ENCODE measurements at places on chromosomes 12 and 14.

- no peak for DNase-seq
Observed at GRCh38 chr12:51848841-51849735, 570 bp upstream of the FIGNL2 start.

- DNase-seq = no peak
Observed at GRCh38 chr14:74249433-74250375, 10.5 kb downstream of the VSX2 start.

- peak; percentile 49 for DNase-seq
Observed at GRCh38 chr14:103546652-103547454, 15.6 kb downstream of the BAG5 start.

- no peak for DNase-seq
Observed at GRCh38 chr12:119749666-119750065, 81.7 kb downstream of the PRKAB1 start.

GRCh38 chr12:67161322-67161918 is 107.7 kb upstream of the CAND1 start:
- peak; percentile 53 for DNase-seq

- DNase-seq = peak; percentile 80
Observed at GRCh38 chr14:89922031-89922907, 32.3 kb downstream of the EFCAB11 start.

- peak; percentile 83 for DNase-seq
Observed at GRCh38 chr12:47903927-47904712, 674 bp downstream of the VDR start.

- no peak for DNase-seq
Observed at GRCh38 chr14:104874571-104875411, 9.7 kb downstream of the CEP170B start.

GRCh38 chr14:88611878-88612277 is 49.0 kb downstream of the ZC3H14 start:
- DNase-seq = peak; percentile 40

DNA sequence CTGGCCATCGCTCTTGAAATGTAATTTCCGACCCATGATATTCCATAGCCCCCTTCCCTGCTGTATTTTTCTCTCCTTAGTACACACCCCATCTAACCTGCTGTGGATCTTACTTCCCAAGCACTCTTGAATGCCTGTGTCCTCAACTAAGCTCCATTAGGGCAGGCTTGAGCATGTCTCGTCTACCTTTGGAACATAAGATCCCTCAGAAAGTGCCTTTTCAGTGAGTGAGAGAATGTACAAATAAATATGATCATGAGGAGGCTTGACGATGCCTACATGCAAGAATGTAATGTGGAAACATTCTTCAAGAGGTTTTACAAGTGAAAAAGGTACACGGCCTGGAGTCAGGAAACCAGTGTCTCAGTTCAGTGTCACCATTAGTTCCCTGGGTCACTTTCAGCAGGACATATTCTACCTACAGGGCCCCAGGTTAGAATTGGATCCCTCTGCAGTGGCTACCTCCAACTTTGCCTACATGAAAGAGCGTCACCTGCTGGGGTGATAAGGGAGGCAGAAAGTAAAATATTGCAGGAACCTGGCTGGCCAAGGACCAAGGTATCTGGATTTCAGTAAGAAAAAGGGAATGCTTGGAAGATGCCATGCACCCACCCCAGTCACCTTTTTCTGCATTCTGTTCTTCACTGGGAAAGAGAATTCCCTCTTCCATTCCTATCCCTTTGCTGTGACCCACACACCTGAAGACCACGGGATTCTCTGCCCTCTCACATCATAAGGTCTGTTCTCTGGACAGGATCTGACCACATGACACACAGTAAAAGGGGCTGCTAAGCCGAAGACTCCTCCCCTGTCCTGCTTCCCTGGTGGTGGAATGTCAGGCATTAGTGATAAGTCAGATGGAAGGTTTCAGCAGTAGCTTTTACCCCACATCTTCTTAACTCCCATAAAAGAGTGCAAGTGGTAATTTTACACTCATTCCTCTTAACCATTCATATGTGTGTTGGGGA is 24.6 kb upstream of the SERPINA1 start:
- no peak for DNase-seq

- DNase-seq = no peak
Observed at GRCh38 chr14:33529787-33530757, 420.8 kb downstream of the EGLN3 start.

GRCh38 chr14:52395728-52396127 is 81.6 kb downstream of the PTGER2 start:
- DNase-seq = no peak

GRCh38 chr14:51424041-51424440 is 184.0 kb downstream of the TMX1 start:
- no peak for DNase-seq

GRCh38 chr12:107605293-107605692 is 80.3 kb upstream of the PWP1 start:
- no peak for DNase-seq

GRCh38 chr14:51738754-51739153 is 87.0 kb downstream of the FRMD6 start:
- DNase-seq = no peak

GRCh38 chr12:66550626-66551025 is 128.2 kb downstream of the GRIP1 start:
- DNase-seq = no peak

GRCh38 chr14:34093883-34094282 is 143.0 kb upstream of the EGLN3 start:
- DNase-seq = no peak

- peak; percentile 59 for DNase-seq
Observed at GRCh38 chr12:49369411-49370145, 2.3 kb downstream of the SPATS2 start.

DNA sequence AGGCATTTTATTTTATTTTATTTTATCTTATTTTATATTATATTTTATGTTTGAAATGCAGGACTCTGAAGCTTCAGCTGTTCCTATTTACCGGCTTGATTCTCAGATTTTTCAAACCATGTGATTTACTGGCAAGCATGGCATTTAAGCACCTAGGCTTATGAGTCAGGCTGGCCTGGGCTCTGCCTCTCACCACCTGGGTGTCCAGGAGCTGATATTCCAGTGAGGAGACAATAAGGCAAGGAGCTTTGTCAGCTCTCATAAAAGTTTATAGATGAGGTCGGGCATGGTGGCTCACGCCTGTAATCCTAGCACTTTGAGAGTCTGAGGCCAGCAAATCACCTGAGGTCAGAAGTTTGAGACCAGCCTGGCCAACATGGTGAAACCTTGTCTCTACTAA is 2.1 kb downstream of the DAO start:
- no peak for DNase-seq

- DNase-seq = peak; percentile 81
Observed at GRCh38 chr12:4273652-4274395, at the start of gene CCND2. Gene CCND2 (plus strand): TSS chr12:4273762. CDS start chr12:4274041, 279 bp downstream.

GRCh38 chr14:29743531-29743930 is 184.1 kb downstream of the PRKD1 start:
- DNase-seq = no peak

GRCh38 chr12:88577537-88577936 is 2.7 kb downstream of the KITLG start:
- peak; percentile 48 for DNase-seq

- no peak for DNase-seq
Observed at GRCh38 chr12:119634743-119635142, 33.2 kb upstream of the PRKAB1 start.

DNA sequence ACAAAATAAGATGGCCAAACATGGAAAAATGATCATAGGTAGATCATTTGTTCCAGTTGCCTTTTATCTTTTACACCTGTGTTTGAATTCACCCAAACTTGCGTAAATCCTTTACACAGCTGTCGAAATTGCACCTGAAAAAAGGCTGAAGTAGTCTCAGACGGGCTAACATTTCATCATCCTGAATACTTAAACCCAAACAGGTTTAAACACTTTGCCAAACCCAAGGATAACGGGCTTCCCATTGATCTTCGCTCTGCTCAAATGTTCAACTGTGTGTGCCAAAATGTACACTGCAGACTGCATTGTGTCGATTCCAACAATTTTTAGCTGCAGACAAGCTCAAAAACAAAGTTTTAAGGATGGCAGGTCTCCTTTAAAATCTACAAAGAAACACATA is 288.7 kb upstream of the DDHD1 start:
- DNase-seq = no peak

GRCh38 chr12:98686603-98687002 is 41.5 kb downstream of the APAF1 start:
- peak; percentile 22 for DNase-seq

DNA sequence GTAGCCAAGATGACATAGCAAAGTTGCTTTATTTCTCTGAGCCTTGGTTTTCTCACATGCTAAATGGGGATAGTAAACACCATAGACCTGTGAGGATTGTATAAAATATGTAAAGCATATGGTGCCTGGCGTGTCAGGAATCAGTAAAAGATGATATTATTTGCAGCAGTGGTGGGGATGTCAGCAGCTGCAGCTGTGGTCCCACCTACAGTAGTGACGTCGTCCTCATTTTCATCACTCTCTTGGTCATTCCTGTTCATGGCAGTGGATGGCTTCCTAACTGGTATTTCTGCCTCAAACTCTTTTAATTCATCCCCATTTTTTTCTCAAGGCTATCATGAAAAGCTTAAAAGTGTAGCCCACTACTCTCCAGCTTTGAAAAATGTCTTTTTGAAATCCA is 12.1 kb downstream of the BMAL2 start:
- no peak for DNase-seq

DNA sequence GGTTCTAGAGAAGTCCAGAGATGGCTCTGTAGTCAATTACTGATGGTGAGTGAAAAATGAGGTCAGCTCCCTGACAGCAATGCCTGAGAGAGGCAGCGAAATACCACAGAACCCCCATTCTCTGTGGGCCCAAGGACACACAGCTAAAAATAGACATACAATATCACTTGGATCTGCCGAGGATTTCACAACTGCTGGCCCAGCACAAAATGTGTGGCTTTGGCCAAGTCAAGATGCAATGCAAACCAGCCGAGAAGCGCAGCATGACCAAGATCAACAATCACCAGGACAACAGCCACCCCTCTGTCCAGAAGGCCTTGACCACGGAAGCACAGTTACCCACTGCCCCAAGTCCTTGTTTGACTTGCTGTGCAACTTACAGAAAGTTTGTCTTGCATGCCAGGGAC is 52.2 kb downstream of the CKAP4 start:
- DNase-seq = peak; percentile 82

GRCh38 chr12:118103201-118103600 is 610 bp downstream of the VSIG10 start:
- no peak for DNase-seq

- no peak for DNase-seq
Observed at GRCh38 chr12:130138478-130138877, 23.8 kb upstream of the FZD10 start.

DNA sequence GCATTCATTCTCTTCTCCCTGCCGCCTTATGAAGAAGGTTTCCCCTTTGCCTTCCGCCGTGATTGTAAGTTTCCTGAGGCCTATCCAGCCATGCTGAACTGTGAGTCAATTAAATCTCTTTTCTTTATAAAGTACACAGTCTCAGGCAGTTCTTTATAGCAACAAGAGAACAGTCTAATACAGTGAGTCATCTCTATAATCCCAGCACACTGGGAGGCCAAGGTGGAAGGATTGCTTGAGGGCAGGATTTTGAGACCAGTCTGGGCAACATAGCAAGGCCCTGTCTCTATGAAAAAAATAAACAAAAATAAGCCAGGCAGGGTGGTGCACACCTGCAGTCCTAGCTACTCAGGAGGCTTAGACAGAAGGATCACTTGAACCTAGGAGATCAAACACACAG is 259.9 kb downstream of the CEP128 start:
- peak; percentile 11 for DNase-seq

GRCh38 chr14:23387916-23388882 is 11.4 kb downstream of the CMTM5 start:
- no peak for DNase-seq

GRCh38 chr12:112989806-112990205 is 11.5 kb downstream of the OAS2 start:
- DNase-seq = no peak

DNA sequence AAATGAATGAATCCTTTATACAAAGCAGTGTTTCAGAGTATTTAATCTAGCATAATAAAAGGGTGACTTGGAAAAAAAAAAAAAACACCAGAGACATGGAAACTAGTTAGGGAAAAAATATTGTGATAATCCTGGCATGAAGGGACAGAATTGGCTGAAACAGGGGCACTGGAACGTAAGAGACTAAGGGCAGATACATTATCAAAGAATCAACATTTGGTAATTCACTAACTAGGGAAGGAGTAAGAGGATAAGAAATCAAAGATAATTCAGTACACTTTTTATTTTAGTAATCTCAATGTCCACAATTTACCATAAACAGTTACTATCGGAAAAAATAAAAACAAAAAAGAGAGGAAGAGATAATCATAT is 18.2 kb downstream of the PYM1 start:
- DNase-seq = no peak

DNA sequence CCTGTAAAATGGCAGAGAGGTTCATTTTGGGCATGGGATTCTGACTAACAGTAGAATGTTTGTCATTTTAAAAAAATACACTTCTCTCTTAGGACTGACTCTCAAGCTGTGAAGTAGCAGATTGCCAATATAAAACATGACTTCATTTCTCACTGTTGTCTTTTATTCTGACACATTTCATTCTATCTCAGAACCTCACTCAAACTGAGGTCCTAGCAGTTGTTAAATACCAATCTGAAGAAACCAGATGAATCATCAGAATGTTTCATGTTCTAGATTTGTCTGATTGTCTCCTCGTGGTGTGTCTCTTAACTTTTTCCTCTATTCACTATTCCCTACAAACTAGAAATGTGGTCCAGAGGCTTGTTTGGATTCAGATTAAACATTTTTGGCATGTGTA is 276.5 kb upstream of the NPAS3 start:
- peak; percentile 56 for DNase-seq

GRCh38 chr14:104741803-104742251 is 11.1 kb upstream of the SIVA1 start:
- DNase-seq = no peak

GRCh38 chr12:49838973-49839633 is 3.8 kb downstream of the BCDIN3D start:
- peak; percentile 54 for DNase-seq

- DNase-seq = no peak
Observed at GRCh38 chr12:71566655-71567054, 97.0 kb downstream of the ZFC3H1 start.

DNA sequence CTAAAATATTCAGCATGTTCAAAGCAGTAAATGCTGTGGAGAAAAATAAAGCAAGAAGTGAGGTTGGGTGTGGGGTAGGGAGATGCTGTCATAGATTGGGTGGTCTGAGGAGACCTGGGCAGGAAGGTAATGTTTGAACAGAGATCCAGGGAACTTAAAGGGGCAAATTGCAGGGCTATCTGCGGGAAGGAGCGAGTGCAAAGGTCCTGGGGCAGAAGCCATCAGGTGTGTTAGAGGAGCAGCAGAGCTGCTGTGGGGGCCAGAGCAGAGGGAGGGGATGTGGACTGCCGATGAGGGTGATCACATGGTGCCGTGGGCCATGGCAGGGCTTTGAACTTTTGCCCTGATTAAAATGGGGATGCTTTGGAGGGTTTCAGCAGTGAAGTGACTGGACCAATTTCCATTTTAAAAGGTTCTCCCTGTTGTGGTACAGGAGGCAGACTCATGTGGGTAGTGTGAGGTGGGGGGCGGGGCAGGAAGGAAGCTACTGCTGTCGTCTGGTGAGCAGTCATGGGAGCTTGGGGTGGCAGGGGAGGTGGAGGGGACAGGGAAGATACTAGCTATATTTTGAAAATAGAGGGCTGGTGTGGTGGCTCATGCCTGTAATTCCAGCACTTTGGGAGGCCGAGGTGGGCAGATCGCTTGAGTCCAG is 145.0 kb downstream of the AACS start:
- no peak for DNase-seq

Data from fibroblast of mammary gland (primary cell).